Esophagus squamous epithelium (tissue), 5 donors: ENCODE measurements at places on chromosomes 6 and 20.

DNA sequence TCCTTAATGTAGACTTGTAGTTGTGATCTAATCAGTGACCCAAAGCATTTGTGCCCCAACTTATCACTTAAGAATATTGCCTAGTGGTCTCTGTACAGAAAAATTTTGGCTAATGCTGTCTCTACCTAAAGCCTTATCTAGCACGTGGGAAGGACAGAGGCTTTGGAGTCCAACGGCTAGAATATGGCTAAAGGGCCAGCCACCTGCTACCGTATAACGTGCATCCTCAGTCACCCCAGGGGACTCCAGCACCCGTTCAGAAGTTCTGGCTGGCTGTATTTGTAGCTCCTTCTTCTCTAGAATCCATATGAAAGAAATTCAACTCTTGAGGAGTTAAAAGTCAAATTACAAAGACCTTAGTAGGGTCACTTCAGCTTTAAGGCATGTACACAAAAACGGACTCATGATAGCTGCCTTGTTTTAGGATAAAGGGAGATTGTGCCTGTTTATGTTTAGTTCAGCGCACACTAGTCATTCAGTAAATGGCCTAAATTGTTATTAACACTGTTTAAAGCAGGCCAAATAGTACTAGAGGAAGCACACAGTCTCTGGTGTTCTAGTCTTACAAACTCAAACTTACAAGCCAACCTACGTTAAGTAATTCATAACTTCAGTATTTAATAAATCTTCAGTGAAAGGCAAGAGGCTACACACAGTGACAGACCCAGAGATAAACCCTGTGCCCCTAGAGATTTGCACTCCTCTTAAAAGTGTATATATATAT lies 407.5 kb upstream of the PLCB4 start:
- H3K4me1 ChIP-seq: no peaks in the 10 kb centered on the region
- no peaks in the 10 kb centered on the region for H3K27me3 ChIP-seq
- H3K4me3 ChIP-seq: no peak overlapping the region
- no peak for DNase-seq

DNA sequence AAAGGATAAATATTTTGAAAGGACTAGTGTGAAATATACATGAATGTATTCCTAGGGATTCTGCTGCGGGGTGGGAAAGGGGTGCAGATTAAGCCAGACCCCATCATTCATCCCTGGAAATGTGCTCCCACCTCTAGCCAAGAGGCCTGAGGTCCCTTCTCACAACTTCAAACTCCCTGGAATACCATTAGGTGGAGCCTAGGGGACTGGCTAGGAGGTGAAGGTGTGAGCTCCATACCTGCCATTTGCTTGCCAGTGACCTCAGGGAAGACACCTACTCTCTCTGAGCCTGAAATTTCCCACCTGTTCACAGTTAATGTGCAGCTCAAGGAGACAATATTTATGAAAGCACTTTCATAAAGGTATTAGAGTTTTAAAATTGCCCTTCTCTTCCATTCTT lies 4.7 kb upstream of the CCN2 start:
- no peak for DNase-seq
- no peak overlapping the region for H3K27ac ChIP-seq
- H3K27me3 ChIP-seq: no peaks in the 10 kb centered on the region
- no peaks in the 10 kb centered on the region for H3K36me3 ChIP-seq

- no peak for DNase-seq
- no peaks in the 10 kb centered on the region for H3K27me3 ChIP-seq
- H3K4me1 ChIP-seq: peaks cover 44% of the 10 kb centered on the region
Observed at GRCh38 chr20:63957004-63957689, 931 bp upstream of the UCKL1 start.

GRCh38 chr20:19709635-19710335 lies 48.3 kb upstream of the RIN2 start:
- no peak overlapping the region for H3K4me3 ChIP-seq
- no peak overlapping the region for H3K27ac ChIP-seq
- no peaks in the 10 kb centered on the region for H3K36me3 ChIP-seq
- H3K27me3 ChIP-seq: no peaks in the 10 kb centered on the region
- H3K4me1 ChIP-seq: peaks cover 28% of the 10 kb centered on the region

- DNase-seq: no peak
- H3K36me3 ChIP-seq: no peaks in the 10 kb centered on the region
- H3K27ac ChIP-seq: no peak overlapping the region
Observed at GRCh38 chr6:8644306-8644705, 209.0 kb upstream of the SLC35B3 start.

- no peaks in the 10 kb centered on the region for H3K27me3 ChIP-seq
- DNase-seq: no peak
- no peak overlapping the region for H3K4me3 ChIP-seq
- no peak overlapping the region for H3K27ac ChIP-seq
- H3K4me1 ChIP-seq: peaks cover 9% of the 10 kb centered on the region
Observed at GRCh38 chr6:138724015-138724414, 49.6 kb upstream of the CCDC28A start.

- peaks cover 12% of the 10 kb centered on the region for H3K4me1 ChIP-seq
- no peaks in the 10 kb centered on the region for H3K27me3 ChIP-seq
- no peak overlapping the region for H3K4me3 ChIP-seq
- no peaks in the 10 kb centered on the region for H3K36me3 ChIP-seq
- H3K27ac ChIP-seq: no peak overlapping the region
Observed at GRCh38 chr6:4999586-4999985, 4.3 kb downstream of the RPP40 start.

DNA sequence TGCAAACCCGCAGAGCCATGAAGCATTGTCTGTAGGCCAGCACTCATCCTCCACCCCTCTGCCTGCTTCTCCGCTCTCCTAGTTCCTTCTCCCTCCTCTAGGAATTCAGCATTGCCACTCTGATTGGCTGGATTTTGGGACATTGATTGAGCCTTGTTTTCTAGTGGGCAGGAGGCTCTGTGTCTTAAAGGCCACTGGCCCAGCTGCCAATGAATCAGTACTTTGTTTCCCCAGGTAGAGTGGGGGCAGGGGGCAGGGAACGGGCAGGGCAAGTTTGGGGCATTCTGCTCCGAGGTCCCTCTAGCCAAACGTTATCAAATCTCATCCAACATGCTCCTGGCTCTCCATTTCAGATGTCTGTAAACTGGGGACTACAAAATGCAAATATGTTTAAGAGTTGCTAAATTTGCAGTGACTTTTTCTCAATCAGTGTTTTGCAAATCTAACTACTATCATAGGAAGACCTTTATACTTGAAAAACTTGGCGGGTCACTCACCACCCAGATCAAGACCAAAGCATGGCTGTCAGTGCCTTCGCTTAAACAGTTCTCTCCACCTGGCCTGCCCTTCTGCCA lies 10.4 kb upstream of the BPI start:
- no peaks in the 10 kb centered on the region for H3K27me3 ChIP-seq
- no peak overlapping the region for H3K27ac ChIP-seq
- peaks cover 8% of the 10 kb centered on the region for H3K4me1 ChIP-seq

DNA sequence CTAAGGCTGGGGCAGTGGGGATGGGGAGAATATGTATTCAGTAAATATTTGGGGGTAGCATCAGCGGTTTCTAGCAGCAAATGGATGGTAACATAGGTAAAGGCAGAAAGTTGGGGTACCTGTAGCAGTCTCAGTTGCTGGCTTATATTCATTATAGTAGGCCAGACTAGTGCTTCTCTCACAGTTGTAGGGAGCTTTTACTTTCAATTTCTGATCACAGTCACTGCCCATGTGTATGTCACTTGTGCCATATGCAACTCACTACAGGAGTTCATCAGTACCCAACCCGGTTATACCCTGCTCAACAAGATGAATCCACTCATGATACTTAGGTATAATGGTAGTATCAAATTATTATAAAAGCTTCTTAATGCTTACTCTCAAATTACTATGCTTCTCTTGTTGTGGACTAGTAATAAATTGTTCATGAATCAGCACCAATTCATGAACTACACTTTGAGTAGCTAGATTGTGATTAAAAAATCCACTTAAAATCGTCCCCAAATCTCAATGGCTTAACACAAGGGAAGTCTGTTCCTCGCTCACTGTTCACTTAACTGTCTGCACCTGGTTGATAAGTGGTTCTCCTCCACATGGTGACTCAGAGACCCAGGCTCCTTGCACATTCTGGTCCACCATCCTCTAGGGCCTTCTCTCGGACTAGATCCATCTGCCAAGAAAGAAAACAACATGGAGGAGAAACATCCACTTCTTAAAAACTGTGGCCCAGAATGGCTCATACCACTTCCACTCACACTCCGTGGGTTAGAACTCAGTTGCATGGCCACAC lies 31.3 kb upstream of the MYLIP start:
- no peak overlapping the region for H3K27ac ChIP-seq
- no peak overlapping the region for H3K4me3 ChIP-seq
- DNase-seq: no peak
- no peaks in the 10 kb centered on the region for H3K4me1 ChIP-seq
- H3K27me3 ChIP-seq: no peaks in the 10 kb centered on the region

GRCh38 chr6:12886961-12887775 lies 170.6 kb downstream of the PHACTR1 start:
- no peaks in the 10 kb centered on the region for H3K36me3 ChIP-seq
- no peak overlapping the region for H3K27ac ChIP-seq
- no peaks in the 10 kb centered on the region for H3K27me3 ChIP-seq
- H3K4me3 ChIP-seq: no peak overlapping the region
- DNase-seq: no peak

- H3K4me3 ChIP-seq: no peak overlapping the region
- H3K27me3 ChIP-seq: no peaks in the 10 kb centered on the region
- DNase-seq: no peak
- H3K4me1 ChIP-seq: no peaks in the 10 kb centered on the region
Observed at GRCh38 chr6:142459271-142459670, 157.5 kb downstream of the ADGRG6 start.

DNA sequence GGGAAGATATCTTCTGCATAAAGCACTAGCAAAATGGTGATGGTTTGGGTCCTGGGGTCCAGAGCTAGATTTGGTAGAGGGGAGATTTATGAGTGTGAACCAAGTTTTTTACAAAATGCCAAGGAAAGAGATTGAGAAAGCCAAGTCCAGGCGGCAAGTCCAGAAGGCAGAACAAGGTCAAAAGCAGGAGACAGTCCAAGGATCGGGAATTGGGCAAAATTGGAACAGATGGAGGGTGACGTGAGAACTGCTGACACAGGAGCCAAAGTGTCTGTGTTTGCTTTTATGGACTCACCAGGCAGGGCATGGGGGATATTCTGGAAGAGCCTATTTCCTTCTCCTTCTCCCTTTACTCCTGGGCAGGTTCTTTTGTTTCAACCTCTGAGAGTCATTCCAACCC lies 4.1 kb downstream of the NHLRC1 start:
- no peak overlapping the region for H3K4me3 ChIP-seq
- H3K27ac ChIP-seq: no peak overlapping the region
- no peaks in the 10 kb centered on the region for H3K36me3 ChIP-seq

- H3K4me3 ChIP-seq: no peak overlapping the region
- no peaks in the 10 kb centered on the region for H3K36me3 ChIP-seq
- H3K4me1 ChIP-seq: no peaks in the 10 kb centered on the region
Observed at GRCh38 chr6:124872361-124873065, 89.7 kb upstream of the RNF217 start.

DNA sequence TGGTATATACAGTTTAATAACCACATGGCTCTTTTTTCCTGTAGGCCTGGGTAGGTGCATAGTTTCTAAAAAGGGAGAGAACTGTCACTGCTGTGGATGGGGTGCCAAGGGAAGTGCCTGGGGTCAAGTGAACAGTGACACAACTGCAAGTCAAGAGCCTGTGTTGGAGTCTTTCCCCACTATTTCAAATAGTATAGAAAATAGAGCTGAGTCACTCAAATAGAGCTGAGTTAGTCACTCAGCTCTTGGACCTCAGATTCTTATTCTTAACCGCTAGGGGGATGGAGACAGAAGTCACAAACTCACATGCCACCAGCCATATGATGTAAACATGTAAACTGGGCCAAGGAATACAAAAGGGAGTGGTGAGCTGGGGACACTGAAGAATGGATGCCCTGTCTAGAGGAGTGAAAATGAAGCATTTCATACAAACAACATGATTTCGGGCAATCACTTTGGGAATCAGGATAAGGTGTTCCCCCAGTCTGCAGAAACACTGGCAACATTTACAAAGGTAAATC lies 2.1 kb downstream of the NQO2 start:
- peak overlapping the region; percentile 42 for H3K27ac ChIP-seq
- H3K4me1 ChIP-seq: peaks cover 36% of the 10 kb centered on the region
- H3K4me3 ChIP-seq: no peak overlapping the region
- H3K27me3 ChIP-seq: no peaks in the 10 kb centered on the region
- DNase-seq: no peak

- peaks cover 22% of the 10 kb centered on the region for H3K4me1 ChIP-seq
- H3K36me3 ChIP-seq: no peaks in the 10 kb centered on the region
- H3K27me3 ChIP-seq: no peaks in the 10 kb centered on the region
- no peak overlapping the region for H3K27ac ChIP-seq
Observed at GRCh38 chr20:288956-289692, 1.4 kb downstream of the C20orf96 start.

GRCh38 chr20:39094391-39094790 lies 132.2 kb downstream of the DHX35 start:
- H3K27ac ChIP-seq: no peak overlapping the region
- H3K27me3 ChIP-seq: no peaks in the 10 kb centered on the region
- no peak overlapping the region for H3K4me3 ChIP-seq
- no peak for DNase-seq
- H3K36me3 ChIP-seq: no peaks in the 10 kb centered on the region

- peaks cover 5% of the 10 kb centered on the region for H3K4me1 ChIP-seq
- no peaks in the 10 kb centered on the region for H3K36me3 ChIP-seq
- H3K4me3 ChIP-seq: no peak overlapping the region
- H3K27me3 ChIP-seq: no peaks in the 10 kb centered on the region
- H3K27ac ChIP-seq: no peak overlapping the region
- DNase-seq: no peak
Observed at GRCh38 chr20:59925359-59925758, 8.1 kb downstream of the SYCP2 start.

GRCh38 chr20:44480097-44480496 lies 4.4 kb downstream of the TTPAL start:
- H3K4me3 ChIP-seq: no peak overlapping the region
- no peak for DNase-seq
- no peak overlapping the region for H3K27ac ChIP-seq
- H3K36me3 ChIP-seq: peaks cover 8% of the 10 kb centered on the region
- no peaks in the 10 kb centered on the region for H3K27me3 ChIP-seq

GRCh38 chr6:14770040-14770439 lies 475.8 kb upstream of the JARID2 start:
- no peak overlapping the region for H3K27ac ChIP-seq
- no peaks in the 10 kb centered on the region for H3K36me3 ChIP-seq
- no peak for DNase-seq
- H3K27me3 ChIP-seq: no peaks in the 10 kb centered on the region

GRCh38 chr20:40943591-40943990 lies 85.0 kb upstream of the TOP1 start:
- H3K36me3 ChIP-seq: no peaks in the 10 kb centered on the region
- H3K4me3 ChIP-seq: no peak overlapping the region
- no peak for DNase-seq
- H3K27ac ChIP-seq: no peak overlapping the region
- peaks cover 8% of the 10 kb centered on the region for H3K27me3 ChIP-seq

GRCh38 chr20:41340327-41341055 lies at the start of gene LPIN3:
TSS of gene LPIN3 (plus strand) at chr20:41340821. CDS start at chr20:41345804, 4,983 bp downstream.
- H3K27me3 ChIP-seq: no peaks in the 10 kb centered on the region
- H3K4me1 ChIP-seq: peaks cover 70% of the 10 kb centered on the region
- peak within 1 kb of the TSS; percentile 92 for H3K27ac ChIP-seq
- DNase-seq: no peak
- no peaks in the 10 kb centered on the region for H3K36me3 ChIP-seq
- H3K4me3 ChIP-seq: peak within 1 kb of the TSS; percentile 56
